GM12878 (cell line): ENCODE measurements at places on chromosomes 4 and X.

- DNase-seq = no peak
Observed at GRCh38 chrX:71170660-71171059, 26.0 kb downstream of the NLGN3 start.

GRCh38 chr4:85448906-85449890 is 25.8 kb upstream of the ARHGAP24 start:
- no peak for DNase-seq

DNA sequence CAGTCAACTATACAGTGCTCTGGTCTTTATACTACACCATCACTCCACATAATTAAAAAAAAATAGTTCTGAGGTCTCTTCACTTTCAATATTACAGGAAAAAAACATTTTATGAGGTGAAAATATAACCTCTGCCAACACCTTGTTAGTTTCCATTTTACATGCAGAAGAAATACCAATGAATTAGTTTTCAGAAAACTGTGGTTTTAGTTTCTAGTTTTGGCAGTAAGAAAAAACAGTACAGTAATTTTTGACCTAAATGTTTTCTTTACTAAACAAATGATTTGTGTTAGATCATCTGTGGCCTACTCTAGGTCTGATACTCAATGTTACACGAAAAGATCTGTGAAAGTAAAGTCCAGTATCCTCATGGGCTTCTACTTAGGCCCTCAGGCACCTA is 10.0 kb downstream of the SULT1E1 start:
- DNase-seq = no peak

- no peak for DNase-seq
Observed at GRCh38 chr4:7252510-7253340, 60.4 kb downstream of the SORCS2 start.

- no peak for DNase-seq
Observed at GRCh38 chr4:189305500-189305899, 635.2 kb upstream of the FRG1 start.
